Activated T-cell treated with anti-CD3 and anti-CD28 coated beads for 24 hours (primary cell): ENCODE measurements at places on chromosomes 4 and X.
A peak's percentile ranks its signal among the peaks of the same experiment; 100 is the strongest.

DNA sequence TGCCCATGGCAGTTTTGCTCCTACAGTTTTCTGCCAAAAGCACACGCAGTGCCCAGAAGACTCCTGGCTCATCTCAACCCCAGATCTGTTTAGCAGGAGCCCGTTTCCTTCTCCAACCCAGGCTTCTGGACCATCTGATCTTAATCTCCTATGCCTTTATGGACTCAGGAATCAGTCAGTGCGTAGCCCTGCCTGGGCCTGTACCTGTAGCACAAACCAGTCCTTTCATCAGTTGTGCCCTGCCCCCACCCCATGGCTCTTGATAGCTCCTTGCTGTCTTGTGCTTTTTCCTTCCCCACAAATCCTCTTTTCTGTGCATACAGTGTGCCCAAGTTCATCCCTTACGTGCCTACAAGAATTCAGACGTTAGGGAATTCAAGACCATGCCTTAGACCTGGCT lies 1.5 kb downstream of the ZNF718 start:
- DNase-seq = no peak

DNA sequence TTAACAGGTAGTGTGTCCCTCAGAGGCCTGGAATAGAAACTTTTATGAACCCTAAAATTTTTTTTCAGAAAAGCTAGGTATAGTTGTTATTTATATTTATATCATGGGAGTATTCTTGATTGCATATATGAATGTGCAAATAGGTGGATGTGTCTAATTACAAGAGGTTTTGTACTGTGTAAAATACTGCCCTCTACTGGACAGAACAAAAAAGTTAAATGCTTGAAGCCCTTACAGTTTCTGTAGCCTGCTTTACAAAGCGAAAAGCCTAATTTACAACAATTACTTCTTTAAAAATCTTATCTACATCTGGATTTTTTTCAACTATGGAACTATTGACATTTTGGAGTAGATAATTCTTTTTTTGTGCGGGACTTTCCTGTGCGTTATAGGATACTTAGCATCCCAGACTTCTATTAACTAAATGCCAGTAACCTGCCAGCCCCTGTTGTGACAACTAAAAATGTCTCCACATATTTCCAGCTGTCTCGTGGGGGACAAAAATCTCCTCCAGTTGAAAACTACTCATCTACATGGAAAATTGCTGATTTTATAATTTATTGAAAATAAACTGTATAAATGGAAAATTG lies 35.1 kb downstream of the ENPEP start:
- no peak for DNase-seq

- peak; percentile 50 for DNase-seq
Observed at GRCh38 chr4:121255986-121256750, 92.0 kb upstream of the TNIP3 start.

GRCh38 chrX:110477593-110478228 lies 119.1 kb downstream of the RTL9 start:
- no peak for DNase-seq

- DNase-seq = peak; percentile 5
Observed at GRCh38 chrX:38816155-38816554, 14.9 kb downstream of the MID1IP1 start.

DNA sequence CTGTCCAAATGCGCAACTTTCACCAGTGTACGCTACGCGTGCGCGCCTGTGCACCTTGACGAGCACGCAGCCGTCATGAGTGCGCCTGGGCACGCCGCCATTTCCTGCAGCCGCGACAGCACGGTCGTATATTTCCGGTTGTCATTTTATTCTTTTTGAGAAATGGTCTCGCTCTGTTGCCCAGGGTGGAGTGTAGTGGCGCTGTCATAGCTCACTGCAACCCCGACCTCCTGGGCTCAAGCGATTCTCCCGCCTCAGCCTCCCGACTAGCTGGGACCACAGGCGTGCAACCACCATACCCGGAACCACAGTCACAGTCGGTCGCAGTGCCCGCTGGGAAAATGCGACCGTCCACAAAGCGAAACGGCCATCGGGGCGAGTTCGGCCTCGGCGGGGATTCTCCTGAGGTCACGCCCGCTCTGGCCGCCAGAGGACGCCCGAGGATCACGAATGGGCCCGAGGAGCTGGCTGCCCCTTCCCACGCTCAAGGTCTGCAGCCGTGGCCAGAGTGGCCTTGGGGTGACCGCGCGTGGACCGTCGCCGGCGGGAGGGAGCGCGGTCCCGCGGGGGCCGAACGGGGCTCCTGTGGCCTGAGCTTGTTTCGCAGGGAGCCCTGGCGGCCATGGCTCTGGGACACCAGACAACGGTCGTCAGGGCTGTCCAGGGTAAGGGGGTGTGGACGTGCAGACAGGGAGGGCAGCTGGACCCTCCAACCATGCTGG lies 23.7 kb upstream of the PNMA3 start:
- DNase-seq = peak; percentile 51

DNA sequence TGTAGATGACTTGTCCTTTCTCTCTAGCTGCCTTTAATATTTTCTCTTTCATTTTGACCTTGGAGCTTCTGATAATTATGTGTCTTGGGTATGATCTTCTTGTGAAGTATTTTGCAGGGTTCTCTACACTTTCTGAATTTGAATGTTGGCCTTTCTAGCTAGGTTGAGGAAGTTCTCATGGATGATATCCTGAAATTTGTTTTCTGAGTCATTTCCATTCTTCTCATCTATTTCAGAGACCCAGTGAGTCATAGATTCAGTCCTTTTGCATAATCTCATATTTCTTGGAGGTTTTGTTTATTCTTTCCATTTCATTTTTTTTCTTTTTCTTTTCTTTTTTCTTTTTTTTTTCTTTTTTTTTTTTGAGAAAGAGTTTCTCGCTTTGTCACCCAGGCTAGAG lies 585.7 kb upstream of the PABPC4L start:
- no peak for DNase-seq

GRCh38 chrX:96764864-96765263 lies 80.2 kb downstream of the DIAPH2 start:
- DNase-seq = no peak

DNA sequence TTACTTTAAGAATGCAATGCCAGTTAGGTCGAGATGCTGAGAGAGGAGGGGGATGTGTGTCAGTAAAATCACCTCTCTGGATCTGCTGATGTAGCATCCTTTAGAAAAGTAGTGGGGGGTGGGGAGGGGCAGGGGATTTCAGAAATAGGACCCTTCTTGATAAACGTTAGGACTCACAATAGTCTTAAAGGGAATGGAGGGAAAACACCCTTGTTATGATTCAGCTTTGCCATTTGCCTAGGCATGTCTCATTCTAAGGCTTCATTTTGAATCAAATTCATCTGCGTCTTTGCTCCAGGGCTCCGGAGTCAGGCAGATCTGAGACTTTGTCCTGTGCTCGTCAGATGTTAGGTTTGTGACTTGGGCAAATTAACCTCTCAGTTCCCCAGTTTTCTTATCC lies 879 bp downstream of the SH2D1A start:
- DNase-seq = peak; percentile 33

- no peak for DNase-seq
Observed at GRCh38 chr4:40969501-40969900, 219.7 kb downstream of the NSUN7 start.

GRCh38 chr4:155569471-155569870 lies 97.2 kb upstream of the GUCY1A1 start:
- DNase-seq = no peak

GRCh38 chr4:23388255-23388654 lies 501.6 kb downstream of the PPARGC1A start:
- DNase-seq = no peak

- no peak for DNase-seq
Observed at GRCh38 chr4:6702761-6703160, 6.9 kb downstream of the MRFAP1L1 start.

DNA sequence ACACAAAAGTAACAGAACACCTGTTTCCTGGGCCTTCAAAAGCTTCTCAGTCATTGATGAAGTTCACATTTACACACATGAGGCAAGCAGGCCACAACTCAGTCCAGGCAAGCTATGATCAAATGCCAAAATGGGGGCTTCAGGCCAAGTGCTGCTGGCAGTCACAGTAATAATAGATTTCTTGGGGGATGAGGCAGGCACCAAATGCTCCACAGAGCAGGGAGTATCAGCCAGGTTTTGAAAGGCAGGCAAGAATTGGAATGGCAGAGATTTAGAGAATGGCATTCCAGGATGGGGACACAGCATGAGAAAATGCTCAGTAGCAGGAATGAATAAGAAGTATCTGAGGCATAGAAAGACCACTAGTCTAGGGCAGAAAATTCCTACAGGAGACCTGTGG lies 52.8 kb downstream of the GRIA3 start:
- no peak for DNase-seq

DNA sequence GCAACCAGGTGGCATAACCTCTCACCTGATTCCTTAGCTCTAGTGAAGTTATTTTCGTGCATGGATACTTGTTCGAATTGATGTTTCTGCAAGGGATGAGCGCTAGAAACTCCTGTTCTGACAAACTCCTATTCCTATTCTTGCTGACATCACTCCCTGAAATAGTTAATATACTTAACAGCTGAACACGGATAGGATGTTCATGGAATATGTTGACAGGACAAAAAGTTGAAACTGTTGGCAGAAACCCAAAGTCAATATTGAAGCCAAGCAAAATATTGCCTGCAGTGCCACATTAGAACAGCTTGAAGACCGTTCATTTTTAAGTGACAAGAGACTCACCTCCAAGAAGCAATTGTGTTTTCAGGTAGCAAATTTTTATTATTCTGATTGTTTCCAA lies at the start of gene KLKB1:
KLKB1 (plus strand) TSS at position 287 of the 400 bp plus-strand sequence. CDS start 689 bp downstream, outside the sequence.
- DNase-seq = no peak
